ENCODE measurements at places on chromosomes 1 and 21.

GRCh38 chr1:117546467-117546866 is 59.4 kb upstream of the TENT5C start:
- DNase-seq = no peak

- no peak for DNase-seq
Observed at GRCh38 chr1:47924270-47925048, 72.7 kb downstream of the TRABD2B start.

DNA sequence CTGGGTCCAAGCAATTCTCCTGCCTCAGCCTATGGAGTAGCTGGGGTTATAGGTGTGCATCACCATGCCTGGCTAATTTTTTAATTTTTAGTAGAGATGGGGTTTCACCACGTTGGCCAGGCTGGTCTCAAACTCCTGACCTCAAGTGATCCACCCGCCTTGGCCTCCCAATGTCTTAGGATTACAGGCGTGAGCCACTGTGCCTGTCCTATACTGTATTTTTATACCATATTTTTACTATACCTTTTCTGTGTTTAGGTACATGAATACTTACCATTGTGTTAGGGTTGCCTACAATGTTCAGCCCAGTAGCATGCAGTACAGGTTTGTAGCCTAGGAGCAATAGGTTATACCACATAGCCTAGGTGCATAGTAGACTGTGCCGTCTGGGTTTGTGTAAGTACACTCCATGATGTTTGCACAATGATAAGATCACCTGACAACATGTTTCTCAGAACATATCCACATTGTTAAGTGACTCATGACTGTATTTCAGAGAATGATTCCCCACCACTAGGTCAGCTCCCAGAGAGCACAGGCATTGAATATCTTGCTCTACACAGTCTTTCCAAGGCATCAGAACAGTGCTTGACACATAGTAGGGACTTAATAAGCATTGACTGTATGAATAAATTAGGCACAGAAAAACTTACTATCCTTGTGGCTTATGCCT is 6.0 kb upstream of the CITED4 start:
- no peak for DNase-seq

- peak; percentile 36 for DNase-seq
Observed at GRCh38 chr1:204578867-204579664, 62.9 kb downstream of the MDM4 start.

DNA sequence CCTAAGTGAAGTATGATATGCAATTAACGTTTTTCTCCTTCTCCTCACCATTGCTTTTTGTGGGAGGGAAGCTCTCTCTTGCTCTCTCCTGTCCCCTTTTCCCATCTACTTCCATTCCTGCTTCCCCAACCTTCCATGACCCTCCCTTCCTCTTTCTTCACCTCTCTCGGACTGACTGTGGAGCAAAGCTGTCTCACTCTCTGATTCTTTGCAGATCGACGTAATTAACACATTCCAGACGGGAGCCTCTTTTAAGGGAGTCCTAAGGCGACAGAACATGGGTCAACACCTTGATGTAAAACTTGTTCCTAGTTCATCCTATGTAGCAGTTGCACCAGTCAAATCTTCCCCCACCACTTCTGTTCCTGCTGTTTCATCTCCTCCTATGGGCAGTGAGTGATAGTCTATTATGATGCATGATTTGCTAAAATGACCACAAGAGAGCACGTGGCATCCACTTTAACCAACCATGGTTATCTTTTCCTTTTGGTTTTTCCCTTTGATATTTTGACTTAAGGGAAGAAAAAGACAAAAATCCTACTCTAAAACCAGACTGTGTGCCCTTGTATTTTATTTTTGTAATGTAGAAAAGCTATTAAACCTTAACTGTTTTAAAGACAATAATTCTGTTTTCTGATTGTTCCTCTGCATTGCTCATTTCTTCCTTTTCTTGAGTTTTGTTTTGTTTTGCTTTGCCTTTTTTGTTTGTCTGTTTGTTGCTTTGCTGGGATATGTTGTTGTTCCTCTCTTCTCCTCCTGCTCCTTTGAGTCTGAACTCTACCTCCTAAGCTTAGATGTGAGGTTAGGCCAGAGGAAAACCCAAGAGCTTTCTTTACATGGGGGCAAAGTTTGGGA is 31.7 kb upstream of the LAX1 start:
- no peak for DNase-seq

DNA sequence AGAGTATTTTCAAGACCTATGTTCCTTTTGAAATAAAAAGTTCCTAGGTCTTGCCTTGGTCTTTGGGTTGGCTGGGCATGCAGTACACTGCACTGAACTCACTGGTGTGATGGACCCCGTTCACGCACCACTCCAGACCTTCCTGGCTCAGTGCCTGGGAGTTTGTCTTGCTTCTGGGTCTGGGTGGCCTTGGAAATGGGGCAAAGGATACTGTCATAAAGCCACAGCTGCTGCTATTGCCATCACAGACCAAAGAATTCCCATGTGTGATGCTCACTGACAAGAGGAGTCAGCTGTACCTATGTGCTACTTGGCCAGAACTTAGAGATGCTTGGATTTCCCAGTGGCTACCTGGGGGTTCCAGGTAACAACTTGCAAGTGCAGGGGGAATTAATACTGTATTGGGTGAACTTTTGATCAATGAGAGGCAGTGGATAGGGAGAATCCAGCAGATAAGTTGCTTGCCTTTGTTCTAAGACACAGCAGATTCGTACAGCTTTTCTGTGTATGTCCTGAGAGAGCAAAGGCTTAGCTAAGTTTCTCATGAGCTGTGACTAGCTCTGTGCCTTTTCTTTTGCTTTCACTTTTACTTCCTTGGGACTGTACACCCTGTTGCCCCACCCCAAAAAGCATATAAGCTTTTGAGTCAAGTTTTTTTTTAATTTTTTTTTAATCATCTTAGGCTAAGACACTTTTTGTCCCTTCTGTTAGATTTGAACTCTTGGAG is 115.3 kb downstream of the RUNX1 start:
- peak; percentile 32 for DNase-seq

DNA sequence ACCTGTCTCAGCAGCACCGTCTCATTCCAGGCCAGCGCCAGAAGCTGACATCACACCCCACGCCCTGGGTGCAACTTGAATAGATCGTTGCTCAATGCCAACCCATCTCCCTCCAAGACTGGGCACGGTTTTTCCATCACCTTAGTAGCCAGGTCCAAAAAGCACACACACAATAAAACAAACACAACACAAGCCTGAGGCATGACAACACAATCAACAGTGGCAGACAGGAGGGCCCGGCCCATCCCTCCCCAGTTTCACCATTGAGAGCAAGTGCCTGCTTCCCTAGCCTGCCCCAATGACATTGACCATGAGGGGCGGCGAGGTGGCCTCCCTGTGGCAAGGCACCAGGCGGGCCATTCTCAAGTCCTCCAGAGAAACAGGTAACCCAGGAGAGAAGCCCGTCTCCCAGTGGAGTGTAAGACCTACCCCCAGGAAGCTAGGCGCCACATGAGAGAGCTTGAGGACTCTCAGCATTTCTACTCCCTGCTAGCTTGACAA is 2.7 kb downstream of the IFFO2 start:
- DNase-seq = no peak

DNA sequence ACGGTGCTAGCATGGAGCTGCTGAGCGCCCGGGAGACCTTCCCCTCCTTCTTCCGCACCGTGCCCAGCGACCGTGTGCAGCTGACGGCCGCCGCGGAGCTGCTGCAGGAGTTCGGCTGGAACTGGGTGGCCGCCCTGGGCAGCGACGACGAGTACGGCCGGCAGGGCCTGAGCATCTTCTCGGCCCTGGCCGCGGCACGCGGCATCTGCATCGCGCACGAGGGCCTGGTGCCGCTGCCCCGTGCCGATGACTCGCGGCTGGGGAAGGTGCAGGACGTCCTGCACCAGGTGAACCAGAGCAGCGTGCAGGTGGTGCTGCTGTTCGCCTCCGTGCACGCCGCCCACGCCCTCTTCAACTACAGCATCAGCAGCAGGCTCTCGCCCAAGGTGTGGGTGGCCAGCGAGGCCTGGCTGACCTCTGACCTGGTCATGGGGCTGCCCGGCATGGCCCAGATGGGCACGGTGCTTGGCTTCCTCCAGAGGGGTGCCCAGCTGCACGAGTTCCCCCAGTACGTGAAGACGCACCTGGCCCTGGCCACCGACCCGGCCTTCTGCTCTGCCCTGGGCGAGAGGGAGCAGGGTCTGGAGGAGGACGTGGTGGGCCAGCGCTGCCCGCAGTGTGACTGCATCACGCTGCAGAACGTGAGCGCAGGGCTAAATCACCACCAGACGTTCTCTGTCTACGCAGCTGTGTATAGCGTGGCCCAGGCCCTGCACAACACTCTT is 1.1 kb downstream of the TAS1R3 start:
- no peak for DNase-seq

DNA sequence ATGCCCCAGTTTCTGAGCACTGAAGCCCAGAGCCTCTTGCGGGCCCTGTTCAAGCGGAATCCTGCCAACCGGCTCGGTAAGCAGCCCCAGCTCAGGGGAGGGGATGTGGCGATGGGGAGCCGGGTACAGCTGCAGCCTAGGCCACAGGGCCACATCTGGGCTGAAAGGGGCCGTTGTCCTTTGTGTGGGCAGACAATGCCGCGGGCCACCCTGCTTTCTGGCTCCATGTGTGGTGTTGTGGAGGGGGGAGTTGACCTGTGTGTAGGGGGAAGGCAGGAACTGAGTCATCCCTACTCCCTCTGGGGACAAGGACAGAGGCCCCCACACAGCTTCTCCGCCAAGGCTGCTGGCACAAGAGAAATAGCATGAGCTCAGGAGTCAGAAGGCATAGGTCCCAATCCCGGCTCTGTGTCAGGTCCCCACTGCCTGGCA is 26.0 kb downstream of the RPS6KA1 start:
- DNase-seq = no peak

- DNase-seq = no peak
Observed at GRCh38 chr1:199512037-199512710, 515.3 kb upstream of the NR5A2 start.

- DNase-seq = no peak
Observed at GRCh38 chr1:79355090-79355489, 348.6 kb upstream of the ADGRL4 start.

GRCh38 chr1:90717665-90718410 is 736 bp upstream of the BARHL2 start:
- no peak for DNase-seq

GRCh38 chr1:9420835-9421532 is 118.3 kb upstream of the SLC25A33 start:
- DNase-seq = no peak

GRCh38 chr1:86419277-86419903 is 4.6 kb upstream of the CLCA2 start:
- DNase-seq = peak; percentile 15

DNA sequence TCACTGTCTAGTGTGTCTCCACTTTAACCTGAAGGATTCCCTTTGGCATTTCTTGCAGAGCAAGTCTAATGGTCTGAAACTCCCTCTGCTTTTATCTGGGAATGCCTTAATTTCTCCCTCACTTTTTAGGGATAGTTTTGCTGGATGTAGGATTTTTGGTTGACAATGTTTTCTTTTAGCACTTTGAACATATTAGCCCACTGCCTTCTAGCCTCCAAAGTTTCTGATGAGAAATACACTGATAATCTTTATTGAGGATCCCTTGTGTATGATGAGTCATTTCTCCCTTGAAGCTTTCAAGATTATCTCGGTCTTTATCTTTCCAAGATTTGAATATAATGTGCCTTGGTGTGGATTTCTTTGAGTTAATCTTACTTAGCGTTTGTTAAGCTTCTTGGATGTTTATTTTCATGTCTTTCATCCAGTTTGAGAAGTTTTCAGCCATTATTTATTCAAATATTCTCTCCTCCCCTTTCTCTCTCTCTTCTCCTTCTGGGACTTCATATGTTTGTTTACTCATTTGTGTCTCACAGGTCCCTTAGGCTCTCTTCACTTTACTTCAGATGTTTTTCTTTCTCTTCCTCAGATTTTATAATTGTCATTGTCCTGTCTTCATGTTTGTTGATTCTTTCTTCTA is 53.1 kb downstream of the STYXL2 start:
- DNase-seq = no peak

GRCh38 chr1:1034439-1034781 is 14.5 kb downstream of the AGRN start:
- DNase-seq = no peak

DNA sequence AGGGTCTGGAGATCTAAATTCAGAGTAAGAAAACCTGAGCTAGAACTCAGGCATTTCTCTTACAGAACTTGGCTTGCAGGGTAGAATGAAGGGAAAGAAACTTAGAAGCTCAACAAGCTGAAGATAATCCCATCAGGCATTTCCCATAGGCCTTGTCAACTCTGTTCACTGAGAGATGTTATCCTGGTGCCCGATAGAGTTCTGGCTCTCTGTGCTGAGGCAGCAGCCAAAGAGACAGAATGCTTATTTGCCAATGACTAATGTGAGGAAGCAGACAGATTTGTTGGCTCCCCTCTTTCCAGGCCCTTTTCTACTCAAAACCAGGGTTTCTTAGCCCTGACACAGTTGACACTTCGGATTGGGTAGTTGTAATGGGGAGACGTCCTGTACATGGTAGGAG is 22.3 kb upstream of the TRIM45 start:
- no peak for DNase-seq

DNA sequence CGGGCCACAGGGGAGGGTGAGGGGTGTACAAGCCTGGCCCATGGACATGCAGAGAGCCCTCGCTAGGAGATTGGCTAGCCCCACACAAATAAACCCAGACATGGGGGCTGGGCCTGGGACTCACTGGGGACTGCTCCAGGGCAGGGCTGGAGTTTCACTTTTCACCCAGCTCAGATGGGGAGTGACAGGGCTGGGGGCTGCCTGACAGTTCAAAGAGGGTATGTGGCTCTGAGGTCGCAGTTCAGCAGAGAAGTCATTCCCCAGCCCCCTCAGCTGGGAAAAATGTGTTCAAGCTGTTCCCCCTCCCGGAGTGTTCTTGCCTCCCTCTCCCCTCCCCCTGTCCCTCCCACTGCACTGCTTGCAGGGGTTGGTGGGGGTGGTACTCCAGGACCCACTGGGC is 277.1 kb downstream of the TRABD2B start:
- no peak for DNase-seq

- peak; percentile 4 for DNase-seq
Observed at GRCh38 chr1:246724731-246725095, 504 bp downstream of the SCCPDH start.

- no peak for DNase-seq
Observed at GRCh38 chr1:48017716-48018115, 20.5 kb upstream of the TRABD2B start.

DNA sequence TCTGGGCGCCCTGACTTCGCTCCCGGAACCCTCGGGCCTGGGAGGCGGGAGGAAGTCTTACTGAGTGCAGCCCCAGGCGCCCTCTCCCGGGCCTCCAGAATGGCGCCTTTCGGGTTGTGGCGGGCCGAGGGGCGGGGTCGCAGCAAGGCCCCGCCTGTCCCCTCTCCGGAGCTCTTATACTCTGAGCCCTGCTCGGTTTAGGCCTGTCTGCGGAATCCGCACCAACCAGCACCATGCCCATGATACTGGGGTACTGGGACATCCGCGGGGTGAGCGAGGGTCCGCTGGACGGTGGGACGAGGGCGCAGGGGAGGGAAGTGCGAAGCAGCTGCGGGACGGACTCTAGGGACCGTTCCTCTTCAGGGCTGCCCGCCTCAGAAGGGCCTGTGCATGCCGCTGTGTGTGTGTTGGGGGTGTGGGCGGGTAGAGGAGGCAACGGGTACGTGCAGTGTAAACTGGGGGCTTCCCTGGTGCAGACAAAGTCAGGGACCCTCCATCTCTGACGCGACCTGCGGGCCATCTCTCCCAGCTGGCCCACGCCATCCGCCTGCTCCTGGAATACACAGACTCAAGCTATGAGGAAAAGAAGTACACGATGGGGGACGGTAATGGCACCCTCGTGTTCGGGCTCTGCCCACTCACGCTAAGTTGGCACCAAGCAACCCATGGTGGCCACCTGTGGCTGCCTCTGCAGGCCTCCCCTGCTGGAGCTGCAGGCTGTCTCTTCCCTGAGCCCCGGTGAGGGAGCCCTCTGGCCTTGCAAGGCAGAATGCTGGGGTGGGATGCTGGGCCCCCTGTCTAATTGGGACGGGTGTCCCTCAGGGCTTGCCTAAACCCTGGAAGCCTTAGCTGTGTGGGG is at the start of gene GSTM1:
Gene GSTM1 (plus strand): TSS at position 177 of the 859 bp plus-strand sequence. CDS start 57 bp downstream, at position 234.
- no peak for DNase-seq
